ENCODE measurements at places on chromosomes 16 and 17.

DNA sequence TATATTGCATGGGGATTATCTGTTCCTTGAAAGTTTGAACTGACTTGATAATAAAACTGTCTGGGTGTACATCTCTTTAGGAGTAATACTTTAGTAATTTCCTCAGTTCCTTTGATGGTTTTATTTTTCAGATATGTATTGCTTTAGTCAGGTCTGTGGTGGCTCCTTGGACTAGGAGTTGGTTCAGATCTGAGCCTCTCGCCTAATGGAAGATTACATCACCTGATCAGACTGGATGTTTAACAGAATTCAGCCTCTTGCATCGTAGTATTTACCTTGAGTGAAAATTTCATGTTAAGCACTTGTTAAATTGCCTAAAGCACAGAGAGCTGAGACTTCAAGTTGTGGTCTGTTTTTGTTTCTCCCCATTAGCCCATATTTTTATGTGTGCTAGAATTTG, 267.3 kb downstream of the MAP2K4 start:
- no peak for DNase-seq

GRCh38 chr16:26747760-26748159, 319.0 kb upstream of the C16orf82 start:
- DNase-seq = no peak

DNA sequence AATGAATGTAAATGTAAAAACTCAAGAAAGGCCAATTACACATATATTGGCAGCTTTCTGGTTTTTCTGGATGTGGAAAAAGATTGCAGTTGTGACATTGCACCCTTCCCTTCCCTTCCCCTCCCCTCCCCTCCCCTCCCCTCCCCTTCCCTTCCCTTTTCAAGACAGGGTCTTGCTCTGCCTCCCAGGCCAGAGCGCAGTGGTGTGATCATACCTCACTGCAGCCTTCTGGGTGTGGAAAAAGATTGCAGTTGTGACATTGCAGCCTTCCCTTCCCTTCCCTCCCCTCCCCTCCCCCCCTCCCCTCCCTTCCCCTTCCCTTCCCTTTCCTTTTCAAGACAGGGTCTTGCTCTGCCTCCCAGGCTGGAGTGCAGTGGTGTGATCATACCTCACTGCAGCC, 41.7 kb downstream of the PIK3R5 start:
- no peak for DNase-seq

DNA sequence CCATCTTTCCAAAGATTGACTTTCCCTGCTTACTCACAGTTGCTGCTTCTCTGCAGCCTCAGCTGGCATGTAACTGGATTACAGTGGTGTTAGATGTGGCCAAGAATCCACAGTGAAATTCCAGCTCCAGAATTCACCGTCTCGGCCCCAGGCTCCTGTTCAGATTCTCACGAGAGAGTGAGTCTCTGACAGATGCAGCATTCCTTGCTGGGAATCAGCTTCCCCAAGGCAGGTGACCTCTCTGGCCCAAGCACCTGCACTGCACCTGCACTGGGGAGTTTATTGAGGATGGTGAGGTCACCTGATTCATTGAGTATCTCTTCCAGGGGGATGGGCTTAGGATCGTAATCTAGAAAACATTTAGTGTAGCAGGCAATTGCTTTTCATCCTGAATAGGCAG, 600.5 kb upstream of the RBFOX1 start:
- no peak for DNase-seq

GRCh38 chr17:50864747-50865059, 1.5 kb downstream of the TOB1 start:
- DNase-seq = no peak

- no peak for DNase-seq
Measured at GRCh38 chr17:381516-381915, 28.9 kb upstream of the RPH3AL start.

GRCh38 chr16:17460890-17461289, 9.9 kb downstream of the XYLT1 start:
- no peak for DNase-seq

- DNase-seq = no peak
Measured at GRCh38 chr17:9209347-9209746, 188.0 kb downstream of the NTN1 start.

GRCh38 chr17:63019138-63019873, 53.3 kb downstream of the TANC2 start:
- no peak for DNase-seq

GRCh38 chr17:56994009-56994792, 16.3 kb downstream of the SCPEP1 start:
- no peak for DNase-seq

GRCh38 chr17:22703204-22703603, 1010.9 kb downstream of the KCNJ18 start:
- no peak for DNase-seq

- no peak for DNase-seq
Measured at GRCh38 chr17:42290577-42290976, 2.3 kb downstream of the STAT5A start.

DNA sequence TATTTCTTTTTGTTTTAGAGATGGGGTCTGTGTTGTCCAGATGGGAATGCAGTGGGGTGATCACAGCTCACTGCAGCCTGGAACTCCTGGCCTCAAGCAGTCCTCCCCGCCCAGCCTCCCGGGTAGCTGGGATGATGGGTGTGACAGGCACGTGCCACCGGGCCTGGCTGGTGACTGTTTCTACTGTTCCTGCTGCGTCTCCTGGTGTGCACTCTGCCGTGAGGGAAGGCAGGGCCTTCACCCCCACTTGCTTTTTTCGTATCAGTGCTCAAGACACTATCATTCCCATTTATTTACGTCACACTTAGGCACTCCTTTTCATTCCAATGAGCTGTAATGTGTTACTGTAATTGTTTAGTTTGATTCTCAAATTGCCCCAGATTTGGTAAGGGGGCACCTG, 25.3 kb upstream of the PVALEF start:
- DNase-seq = no peak

DNA sequence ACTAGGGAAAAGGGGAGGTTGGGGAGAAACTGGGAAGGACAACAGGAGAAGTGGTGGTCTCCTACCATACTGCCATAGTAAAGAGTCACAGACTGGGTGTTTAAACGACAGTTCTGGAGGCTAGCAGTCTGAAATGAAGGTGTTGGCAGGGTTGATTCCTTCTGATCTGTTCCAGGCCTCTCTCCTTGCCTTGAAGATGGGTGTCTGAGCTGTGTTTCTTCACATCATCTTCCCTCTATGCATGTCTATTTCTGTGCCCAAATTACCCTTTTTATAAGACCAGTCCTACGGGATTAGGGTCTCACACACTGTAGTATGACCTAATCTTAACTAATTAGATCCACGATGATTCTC, 79.8 kb upstream of the TMEM97 start:
- no peak for DNase-seq

- no peak for DNase-seq
Measured at GRCh38 chr17:42660692-42661345, 1.7 kb downstream of the TUBG2 start.

GRCh38 chr16:64544859-64545258, 577.0 kb downstream of the CDH11 start:
- DNase-seq = no peak

DNA sequence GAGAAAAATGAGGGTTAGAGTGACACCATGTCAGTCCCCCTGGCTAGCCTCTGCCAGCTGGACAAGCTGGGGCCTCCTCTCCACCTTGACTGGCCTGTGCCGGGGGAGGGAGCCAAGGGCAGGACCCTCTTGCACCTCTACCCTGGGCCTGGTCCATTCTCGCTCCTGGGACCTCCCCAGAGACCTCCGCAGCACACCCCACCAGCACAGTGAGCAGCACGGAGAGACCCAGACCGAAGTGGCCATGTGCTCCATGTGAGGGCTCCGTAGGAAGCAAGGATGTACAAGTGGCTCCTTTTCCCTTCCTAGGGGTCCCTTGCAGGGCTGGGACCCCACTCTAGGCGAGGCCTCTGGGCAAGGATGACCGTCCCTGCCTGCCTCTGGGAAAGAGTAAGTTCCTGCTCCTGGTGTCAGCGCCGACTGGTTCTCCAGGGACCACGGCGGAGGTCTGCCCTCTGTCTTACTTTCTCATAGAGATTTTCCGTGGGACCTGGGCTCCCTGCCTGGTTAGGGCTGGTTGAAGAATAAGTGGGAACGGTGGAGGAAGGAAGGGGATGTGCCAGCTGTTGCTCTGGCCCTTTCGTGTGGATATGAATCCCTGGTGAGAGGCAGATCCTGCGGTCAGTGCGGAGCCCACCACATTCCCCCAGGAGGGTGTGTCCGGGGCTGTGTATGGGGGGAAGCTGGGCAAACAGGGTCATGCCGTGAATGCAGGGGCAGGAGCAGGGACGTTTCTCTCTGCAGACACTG, 124.2 kb downstream of the METRNL start:
- DNase-seq = no peak

- DNase-seq = no peak
Measured at GRCh38 chr17:14331225-14331981, 30.5 kb downstream of the HS3ST3B1 start.

- peak; percentile 91 for DNase-seq
Measured at GRCh38 chr17:77735566-77736198, 222.8 kb upstream of the TNRC6C start.

- DNase-seq = no peak
Measured at GRCh38 chr16:19639986-19640421, 78.0 kb downstream of the KNOP1 start.

- DNase-seq = no peak
Measured at GRCh38 chr17:61538480-61538879, 52.5 kb downstream of the NACA2 start.

DNA sequence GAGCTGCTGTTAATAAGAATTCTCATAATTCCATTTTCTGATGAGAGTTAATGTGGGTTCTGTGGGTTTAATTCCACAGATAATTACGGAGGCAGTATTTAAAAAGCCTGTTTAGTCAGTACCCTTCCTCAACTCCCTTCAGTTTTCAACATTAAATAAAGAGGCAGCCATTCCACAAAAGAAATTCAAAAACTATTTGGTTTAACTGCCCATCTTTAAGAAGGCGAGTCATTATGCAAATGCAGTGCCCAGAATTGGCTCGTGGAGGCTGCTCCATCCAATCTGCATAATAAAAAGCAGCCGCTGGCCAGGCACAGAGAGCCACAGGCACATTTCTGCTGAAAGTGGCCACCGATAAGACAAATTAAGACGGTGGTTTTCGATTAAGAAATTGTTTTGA, 194.4 kb upstream of the TOX3 start:
- no peak for DNase-seq

GRCh38 chr17:36506831-36507230, 20.4 kb downstream of the ZNHIT3 start:
- no peak for DNase-seq

- no peak for DNase-seq
Measured at GRCh38 chr17:82239926-82240505, 11.2 kb downstream of the SLC16A3 start.

DNA sequence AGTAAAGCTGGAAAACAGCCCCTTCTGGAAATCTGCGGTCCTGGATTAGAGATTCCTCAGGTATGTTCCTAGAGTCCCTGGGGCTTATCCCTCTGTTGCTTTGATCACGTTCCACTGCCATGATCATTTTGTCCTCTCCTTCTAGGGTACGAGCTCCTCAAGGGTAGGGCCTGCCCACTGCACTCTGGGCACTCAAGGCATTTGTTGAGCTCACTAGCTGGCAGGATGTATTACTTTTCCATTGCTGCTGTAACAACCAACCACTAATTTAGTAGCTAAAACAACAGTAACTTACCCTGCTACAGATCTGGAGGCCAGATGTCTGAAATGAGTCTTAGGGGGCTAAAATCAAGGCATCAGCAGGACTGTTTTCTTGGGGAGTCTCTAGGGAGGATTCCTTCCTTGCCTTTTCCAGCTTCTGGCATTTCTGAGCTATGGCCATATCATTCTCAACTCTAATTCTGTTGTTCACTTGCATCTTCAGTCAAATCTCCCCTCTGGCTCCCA, 65.7 kb downstream of the ARSG start:
- DNase-seq = no peak

DNA sequence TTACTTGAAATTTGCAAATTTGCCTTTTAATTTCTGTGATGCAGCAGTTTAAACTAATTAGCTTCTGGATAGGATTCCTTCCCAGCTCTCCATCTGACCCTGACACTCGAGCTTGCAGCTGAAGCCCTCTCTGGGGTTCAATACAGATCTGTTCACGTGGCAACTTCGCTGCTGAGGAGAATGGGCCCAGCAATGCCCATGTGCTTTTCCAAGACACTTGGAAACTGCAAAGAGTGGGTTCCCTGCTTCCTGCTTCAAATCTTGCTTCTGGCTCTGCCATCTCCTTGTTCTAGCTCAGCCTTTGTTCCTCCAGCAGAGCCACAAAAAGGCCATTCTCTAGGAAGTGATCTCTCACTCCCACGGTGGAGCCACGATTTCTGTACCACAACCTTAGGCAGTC, 50.0 kb upstream of the IRX6 start:
- no peak for DNase-seq

DNA sequence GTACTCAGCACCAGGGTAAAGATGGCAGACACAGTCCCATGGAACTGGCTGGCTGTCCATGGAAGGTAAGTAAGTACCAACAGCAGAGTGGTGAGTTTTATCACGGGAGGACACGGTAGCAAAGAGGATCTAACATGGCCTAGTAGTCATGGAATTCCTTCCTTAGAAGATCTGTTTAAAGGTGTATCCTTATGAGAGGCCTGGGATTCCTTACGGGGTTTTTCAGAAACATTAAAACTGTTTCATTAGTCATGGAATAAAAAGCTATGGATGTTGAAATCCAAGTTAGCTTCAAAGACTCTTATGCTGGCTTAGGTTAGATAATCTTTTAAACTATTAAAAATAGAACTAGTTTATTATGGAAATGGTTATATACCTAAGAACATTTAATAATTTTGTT, 7.4 kb downstream of the FTO start:
- DNase-seq = no peak

GRCh38 chr16:66637806-66638205, 33.3 kb downstream of the CMTM3 start:
- no peak for DNase-seq

- DNase-seq = no peak
Measured at GRCh38 chr17:28499364-28499664, 6.8 kb upstream of the FOXN1 start.

DNA sequence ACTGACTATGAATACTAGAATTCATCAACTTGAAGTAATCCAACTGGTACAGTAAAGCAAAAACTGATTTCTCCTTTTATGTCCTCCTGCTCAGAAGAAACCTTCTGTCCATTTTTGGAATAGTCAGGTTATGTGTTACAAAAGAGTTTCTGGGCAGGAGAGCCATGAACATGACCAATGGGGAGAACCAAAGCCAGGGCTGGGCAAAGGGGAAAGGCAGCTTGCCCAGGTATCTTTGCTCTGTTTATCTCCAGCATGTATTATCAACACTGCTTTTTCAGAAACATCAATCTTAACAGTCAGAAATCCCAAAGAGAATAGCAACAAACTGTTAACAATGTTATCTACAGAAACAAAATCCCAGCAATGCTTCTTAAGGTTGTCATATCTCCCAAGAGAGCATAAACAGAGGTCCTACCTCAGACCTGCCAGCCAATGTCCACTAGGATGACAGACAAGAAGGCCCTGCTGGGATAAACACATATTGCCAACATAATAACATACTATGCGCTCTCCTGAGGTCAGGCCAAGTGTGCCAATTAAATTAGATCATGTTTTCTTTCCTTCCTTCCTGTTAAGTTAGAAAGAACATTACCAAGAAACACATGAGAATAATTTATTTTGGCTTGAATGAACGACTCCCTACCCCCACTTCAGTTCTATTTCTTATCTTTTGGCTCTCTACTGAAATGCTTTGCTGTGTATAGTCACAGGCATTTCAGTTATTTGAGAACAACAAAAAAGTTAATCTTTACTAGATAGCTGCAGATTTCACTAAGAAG, 28.0 kb downstream of the BLMH start:
- DNase-seq = no peak
